ENCODE measurements at places on chromosomes 4 and X.

GRCh38 chr4:22094217-22094616 lies 145.6 kb upstream of the KCNIP4 start:
- DNase-seq, result no peak

DNA sequence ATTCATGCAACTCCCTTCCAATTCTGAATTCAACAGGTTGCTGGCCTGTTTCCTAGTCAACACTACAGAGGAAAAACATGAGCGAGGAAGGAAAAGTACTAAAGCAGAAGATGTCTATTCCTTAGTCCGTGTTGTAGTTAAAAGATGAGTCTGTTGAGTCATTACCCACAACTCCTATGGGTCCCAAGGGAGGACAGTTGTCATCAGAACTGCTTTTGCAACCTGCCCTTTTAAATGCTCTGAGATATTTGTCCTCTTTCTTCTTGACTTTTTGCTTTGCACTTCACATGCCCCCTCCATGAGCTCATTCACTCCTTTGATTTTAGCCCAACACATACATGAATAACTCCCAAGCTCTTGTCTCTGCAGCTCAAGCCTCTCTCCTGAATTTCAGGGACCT lies 119.2 kb downstream of the CORIN start:
- DNase-seq, result no peak

- no peak for DNase-seq
Measured at GRCh38 chrX:34734383-34734782, 77.3 kb upstream of the TMEM47 start.

DNA sequence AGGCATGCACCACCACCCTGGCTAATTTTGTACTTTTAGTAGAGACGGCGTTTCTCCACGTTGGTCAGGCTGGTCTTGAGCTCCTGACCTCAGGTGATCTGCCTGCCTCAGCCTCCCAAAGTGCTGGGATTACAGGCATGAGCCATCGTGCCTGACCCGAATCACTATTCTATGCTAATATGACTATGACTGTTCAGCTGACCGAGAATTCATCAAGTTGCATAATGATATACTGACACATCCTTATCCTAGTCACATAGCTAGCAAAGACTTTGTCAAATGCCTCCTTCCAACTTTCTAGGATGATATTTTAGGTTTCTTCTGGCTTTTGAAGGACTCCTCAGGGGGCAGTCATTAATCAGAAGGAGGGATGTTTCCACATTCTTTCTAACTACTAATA lies 4.8 kb upstream of the GPM6B start:
- DNase-seq, result no peak

DNA sequence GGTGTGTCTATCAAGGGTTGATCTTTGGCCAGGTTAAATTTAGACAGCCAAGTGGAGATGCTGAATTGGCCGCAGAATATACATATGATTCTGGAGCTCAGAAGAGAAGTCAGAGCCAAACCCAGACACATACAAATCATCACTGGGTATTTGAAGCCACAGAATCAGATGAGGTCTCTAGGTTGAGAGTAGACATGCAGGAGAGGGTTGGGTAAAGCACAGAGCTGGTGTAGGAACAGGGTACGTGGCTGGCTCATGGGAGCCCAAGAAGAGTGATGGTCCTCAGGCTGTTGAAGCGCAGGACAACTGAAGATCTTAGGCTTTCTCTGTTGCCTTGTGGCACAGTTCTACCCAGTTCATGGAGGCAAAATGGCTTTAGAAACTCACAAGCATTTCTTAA lies 37.7 kb downstream of the ADAMTS3 start:
- DNase-seq, result no peak

DNA sequence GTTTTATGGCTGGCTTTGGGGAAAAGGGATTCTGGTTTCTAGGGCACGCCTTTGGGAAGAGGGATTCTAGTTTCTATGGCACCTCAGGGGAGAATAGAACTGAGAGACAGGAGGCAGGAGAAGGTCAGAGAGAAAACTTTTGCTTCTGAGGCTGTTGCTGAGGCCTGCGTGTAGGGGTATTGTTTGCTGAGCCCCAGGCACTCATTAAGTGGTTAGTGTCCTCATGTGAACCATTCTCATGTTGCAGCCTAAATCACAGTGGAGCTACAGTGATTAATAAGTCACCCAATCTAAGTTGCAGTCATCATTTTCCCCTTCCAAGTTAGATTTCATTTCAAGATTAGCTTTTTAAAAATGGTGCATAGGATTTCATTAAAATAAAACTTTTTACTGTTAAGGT lies 29.0 kb downstream of the VCX3A start:
- DNase-seq, result no peak

DNA sequence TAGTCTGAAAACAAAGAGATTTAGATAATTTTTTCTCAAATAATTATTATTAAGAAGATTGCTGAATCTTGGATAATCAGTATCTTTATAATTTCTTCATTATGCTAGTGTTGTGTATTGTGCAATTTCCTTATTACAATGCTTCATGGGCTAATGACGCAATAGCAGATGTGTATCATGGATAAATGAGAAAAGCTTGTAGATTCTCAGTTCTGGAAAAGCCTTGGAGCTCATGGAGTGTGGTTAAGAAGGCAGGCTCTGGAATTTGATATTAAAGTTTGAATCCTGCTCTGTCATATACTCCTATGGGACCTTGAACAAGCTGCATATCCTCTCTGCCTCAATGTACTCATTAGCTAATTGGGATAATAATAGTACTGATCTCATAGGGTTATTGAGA lies 18.9 kb upstream of the CXCL8 start:
- no peak for DNase-seq

DNA sequence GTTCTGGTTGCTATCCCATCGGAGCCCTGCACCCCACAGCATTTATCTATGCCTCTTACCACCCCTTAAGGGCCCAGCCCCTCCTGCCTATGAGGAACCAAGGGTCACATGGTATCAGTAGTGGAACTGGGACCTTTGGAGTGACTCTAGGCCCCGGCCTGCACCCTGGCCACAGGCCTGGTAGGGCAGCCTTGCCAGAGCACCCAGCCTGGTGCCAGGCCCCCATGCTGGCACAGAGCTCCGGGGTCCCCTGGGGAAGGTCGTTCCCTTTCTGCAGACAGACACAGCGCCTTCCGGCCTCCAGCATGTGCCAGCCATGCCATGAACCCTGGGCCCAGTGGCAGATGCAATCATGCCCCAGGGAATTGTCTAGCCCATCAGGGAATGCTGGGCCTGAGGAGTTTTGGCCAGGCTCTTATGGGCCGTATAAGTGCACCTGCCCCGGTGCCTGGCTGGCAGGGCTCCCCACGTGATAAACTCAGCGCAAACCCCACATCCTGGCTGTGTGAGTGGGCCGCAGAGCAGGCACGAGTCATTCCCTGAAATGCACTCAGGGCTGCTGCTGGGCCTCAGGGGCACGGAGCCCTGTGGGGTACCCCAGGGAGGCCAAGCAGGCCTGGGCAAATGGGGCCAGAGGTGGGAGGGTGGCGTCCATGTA lies 19.8 kb upstream of the ADD1 start:
- DNase-seq, result no peak

DNA sequence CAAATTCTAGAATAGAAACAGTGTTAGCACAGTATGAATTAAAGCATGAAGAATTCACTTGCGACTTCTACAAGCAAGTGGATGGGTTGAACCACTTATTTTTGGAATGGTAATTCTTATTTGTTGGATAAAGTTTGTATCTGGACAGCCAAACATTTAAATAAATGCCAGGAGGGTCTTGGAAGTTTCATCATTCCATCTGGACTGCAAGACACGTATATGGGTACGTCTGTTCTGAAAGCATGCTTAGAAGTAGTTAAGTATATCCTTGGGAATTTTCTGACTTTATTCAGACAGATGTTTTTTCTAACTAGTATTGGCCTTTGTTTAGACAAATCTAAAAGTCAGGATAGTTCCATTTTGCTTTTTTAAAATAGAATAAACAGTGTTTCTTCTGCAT lies 77.5 kb upstream of the CASK start:
- no peak for DNase-seq

DNA sequence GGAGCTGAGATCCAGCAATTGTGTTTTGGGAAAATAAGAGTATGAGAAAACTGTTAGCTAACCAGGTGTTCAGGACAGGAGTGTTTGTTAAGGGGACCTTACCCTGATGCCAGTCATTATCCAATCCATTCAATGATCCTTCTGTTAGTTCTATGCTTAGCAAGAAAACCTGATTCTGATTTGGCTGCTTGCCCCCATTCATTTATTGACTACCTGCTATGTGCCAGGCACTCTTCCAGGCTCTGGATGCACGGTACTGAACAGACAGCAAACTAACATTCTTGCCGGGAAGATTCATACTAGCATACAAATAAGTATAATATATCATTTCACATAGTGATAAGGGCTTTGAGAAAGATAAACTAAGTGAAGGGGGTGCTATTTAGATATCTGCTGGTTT lies 1.0 kb upstream of the MECP2 start:
- DNase-seq, result peak; percentile 29

- DNase-seq, result no peak
Measured at GRCh38 chrX:115553171-115553570, 7.8 kb upstream of the PLS3 start.

DNA sequence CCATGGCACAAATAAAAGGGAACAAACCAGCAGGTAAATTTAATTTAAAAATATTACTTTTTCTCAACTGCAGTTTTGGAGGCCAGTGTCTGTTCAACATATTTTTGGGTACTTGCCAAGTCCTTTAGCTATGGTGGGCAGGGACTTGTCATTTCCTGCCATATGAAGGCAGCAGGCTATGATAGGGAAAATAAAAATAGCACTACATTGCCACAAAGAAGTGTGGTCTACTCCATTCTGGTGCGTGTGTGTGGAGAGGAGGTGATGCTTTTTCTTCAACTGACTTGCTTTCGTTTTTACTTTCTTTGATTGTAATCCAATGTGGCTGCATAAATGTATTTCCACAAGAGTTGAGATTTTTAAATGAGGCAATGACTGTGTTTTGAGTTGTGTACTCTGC lies 17.2 kb downstream of the GPR174 start:
- no peak for DNase-seq

- DNase-seq, result no peak
Measured at GRCh38 chr4:67809502-67809901, 55.3 kb upstream of the GNRHR start.

GRCh38 chrX:123881330-123881729 lies 21.5 kb downstream of the XIAP start:
- DNase-seq, result no peak
